SW 1271 (cell line): ENCODE measurements at places on chromosomes 5 and 9.

- DNase-seq, result no peak
Observed at GRCh38 chr9:6692881-6693361, 47.4 kb upstream of the GLDC start.

- DNase-seq, result no peak
Observed at GRCh38 chr5:177509381-177509951, at the start of gene DOK3. TSS of gene DOK3 (minus strand) at chr5:177509826. CDS start at chr5:177509540, 286 bp downstream.

DNA sequence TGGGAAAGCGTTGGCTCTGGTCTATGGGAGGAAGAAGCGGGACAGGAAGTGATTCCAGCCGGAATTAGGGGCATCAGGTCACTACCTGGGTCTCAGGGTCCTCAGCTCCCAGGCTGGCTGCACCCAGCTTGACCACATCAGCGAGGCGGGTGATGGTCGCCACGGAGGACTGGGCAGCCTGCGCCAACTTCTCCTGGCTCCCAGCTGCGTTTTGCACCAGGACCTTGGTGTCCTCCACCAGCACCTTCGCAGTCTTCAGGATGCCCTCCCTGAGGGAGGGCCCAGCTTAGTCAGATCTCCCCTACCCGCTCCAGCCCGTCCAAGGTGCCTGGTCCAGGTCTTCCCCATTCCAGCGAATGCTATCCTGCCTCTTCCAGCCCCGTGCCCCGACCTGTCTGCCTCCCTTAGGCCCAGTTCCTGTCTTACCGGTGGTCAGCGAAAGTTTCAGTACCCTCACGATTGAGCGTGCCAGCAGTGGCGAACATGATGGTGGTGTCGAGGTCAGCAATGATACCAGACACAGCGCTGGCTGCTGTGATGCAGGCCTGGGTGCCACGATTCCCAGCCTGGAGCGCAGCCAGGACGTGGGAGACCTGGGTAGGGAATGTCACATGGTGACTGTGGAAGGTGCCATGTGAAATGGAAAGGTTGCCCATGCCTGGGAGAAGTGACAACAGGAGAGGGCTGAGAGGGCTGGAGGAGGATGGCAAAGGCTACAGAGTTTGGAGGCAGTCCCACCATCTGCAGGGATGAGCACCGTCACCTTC, 14.4 kb upstream of the TPM2 start:
- DNase-seq, result no peak

DNA sequence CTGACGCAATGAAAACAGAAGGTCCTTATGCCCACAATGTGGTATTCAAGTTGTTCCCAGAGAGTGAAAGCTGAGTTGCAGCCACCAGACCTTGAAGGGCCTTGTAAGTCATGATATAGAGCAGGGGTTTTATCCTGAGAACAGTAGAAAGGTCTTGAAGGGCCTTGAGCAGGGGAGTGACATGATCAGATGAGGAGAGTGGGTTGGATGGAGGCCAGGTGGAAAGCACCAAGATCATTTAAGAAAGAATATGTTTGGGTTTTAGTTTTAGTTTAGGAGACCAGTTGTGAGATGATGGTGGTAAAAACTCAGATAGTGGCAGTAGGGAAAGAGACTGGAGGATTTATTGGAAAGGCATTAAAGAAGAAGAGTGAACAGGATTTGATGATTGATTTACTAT, 5.9 kb downstream of the ITGA2 start:
- no peak for DNase-seq
